ENCODE measurements at places on chromosomes 4 and X. TPM values are rescaled to one million over a fixed set of nuclear protein-coding genes. Genes with fewer than 3 reads are reported as not detected.

The HTN1 gene
- total RNA-seq: not detected

The NPY2R gene
- total RNA-seq: not detected

The SLC7A11 gene
- total RNA-seq: 6.4 TPM

The MAB21L2 gene
- total RNA-seq: not detected

The GPR50 gene
- total RNA-seq: 0.26 TPM

The TMEM35A gene
- total RNA-seq: not detected

The NUDT10 gene
- not detected for total RNA-seq

The RIPPLY1 gene
- not detected for total RNA-seq

The ADGRA3 gene
- total RNA-seq: 41.2 TPM

The GPRIN3 gene
- 0.03 TPM for total RNA-seq

The FOXR2 gene
- not detected for total RNA-seq

The CSAG3 gene
- total RNA-seq: 0.26 TPM

The ATP1B4 gene
- total RNA-seq: not detected

The HAUS3 gene
- 11.2 TPM for total RNA-seq

DNA sequence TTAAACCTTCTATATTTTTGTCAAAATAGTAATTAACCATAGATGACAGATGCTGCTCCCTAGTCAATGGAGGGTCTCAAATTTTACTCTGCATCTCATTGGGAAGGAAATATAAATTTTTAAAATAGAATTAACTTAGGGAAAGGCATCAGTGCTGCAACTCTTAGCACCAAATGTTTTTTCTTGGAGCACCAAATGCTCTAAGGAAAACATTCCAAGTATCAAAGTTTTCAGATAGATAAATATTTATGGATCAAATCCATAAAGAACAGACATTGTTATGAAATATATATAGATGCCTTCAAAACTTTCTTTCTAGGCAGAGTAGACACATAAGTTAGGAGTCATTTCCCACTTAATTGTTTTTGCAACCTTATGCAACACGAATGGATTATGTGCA is 168.7 kb downstream of the ANTXR2 start:
- DNase-seq: no peak

GRCh38 chr4:169128902-169129301 is 118.8 kb upstream of the CBR4 start:
- DNase-seq: no peak

DNA sequence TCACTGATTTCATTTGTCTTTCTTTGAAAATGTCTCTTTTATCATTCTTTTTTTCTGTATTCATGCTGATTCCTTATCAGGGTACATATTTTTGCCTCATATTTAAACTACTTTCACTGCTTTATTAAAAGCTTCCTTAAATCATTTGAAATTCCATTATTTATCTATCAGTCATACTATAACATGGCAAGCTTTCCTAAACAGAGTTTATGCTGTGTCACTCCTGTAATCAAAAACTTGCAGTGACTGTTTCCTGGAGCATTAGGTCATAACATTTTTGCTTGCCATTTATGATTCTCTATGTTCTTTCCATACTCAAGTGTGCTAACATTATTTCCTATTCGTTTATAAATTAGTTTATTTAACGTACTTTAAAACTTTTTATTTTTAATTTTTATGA is 203.7 kb downstream of the BMPR1B start:
- DNase-seq: no peak

GRCh38 chr4:155038459-155038858 is 170.0 kb upstream of the NPY2R start:
- no peak for DNase-seq

- no peak for DNase-seq
Observed at GRCh38 chr4:123954220-123954619, 557.6 kb downstream of the SPRY1 start.

DNA sequence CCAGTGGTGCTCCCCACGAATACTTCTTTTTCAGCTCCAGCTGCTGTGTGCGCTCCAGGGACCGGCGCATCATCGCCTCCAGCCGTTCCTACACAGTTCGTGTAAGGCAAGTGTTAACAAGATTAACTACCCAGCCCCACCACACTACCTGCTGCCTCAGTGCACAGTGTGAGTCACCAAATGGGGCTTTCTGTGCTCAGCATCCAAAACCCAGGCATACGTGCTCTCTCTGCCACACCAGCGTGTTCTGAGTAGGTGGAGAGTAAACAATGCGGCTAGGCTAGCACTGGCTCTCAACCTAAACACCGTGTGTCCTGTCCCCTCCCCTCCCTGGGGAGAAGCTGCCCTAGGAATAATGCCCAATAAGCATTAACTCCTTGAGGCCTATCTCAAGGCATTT is 60.0 kb downstream of the MAP7D2 start:
- no peak for DNase-seq

DNA sequence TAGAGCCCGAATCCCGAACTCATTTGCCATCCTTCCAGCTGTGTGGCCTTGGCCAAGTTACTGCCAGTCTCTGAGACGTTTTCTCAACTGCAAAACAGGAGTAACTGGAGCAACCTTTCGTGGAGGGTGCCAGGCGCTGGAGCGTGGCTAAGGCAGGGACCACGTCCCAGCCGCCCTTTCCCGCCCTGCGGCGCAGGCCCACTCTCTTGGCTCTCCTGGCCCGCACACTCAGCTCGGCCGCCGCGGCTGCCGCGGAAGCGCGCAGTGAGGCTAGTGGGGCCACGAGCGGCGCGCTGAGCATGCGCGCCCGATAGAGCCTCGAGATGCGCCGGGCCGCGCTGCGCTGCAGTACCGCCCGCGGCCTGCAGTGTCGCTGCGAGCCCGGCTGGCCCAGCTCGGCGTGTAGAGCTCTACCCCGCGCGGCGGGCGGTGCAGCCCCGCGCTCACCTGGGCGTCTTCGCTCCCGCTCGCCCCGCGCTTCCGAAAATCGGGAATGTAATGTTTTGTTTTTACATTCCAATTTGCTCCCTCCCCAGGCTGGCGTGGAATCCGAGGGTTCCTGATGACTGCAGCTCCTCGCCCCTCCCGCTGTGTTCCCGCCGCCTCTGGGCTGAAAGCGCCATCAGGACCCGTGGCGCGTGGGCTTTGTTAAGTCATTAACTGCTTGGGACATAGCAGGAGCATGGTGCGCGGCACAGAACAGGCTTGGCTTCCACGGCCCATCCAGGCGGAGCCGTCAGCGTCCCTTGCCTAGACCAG is 4.0 kb upstream of the ZNF518B start:
- DNase-seq: peak; percentile 7

GRCh38 chrX:55056820-55057674 is 17.8 kb upstream of the PAGE2B start:
- DNase-seq: no peak

GRCh38 chr4:150123087-150123486 is 44.8 kb downstream of the DCLK2 start:
- DNase-seq: no peak

GRCh38 chr4:80240976-80241375 is 25.5 kb upstream of the FGF5 start:
- DNase-seq: no peak

DNA sequence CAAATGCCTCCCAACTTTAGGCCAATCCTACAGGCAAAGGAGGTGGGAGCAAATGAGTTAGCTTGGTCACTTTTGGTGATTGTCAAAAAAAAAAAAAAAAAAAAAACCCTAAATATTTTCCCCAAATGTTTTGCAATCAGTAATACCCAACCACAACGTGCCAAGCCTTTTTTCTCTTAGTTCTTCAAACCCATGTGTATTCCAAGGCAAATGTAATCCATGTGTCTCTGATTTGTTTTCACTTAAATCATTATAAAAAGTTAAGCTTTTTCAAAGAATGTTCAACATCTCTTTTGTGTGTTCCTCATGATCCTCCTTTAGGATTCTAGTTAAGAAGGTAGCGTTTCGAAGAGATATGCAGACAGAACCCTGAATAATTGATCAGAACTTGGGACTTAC is 328.4 kb downstream of the PAPSS1 start:
- DNase-seq: no peak

DNA sequence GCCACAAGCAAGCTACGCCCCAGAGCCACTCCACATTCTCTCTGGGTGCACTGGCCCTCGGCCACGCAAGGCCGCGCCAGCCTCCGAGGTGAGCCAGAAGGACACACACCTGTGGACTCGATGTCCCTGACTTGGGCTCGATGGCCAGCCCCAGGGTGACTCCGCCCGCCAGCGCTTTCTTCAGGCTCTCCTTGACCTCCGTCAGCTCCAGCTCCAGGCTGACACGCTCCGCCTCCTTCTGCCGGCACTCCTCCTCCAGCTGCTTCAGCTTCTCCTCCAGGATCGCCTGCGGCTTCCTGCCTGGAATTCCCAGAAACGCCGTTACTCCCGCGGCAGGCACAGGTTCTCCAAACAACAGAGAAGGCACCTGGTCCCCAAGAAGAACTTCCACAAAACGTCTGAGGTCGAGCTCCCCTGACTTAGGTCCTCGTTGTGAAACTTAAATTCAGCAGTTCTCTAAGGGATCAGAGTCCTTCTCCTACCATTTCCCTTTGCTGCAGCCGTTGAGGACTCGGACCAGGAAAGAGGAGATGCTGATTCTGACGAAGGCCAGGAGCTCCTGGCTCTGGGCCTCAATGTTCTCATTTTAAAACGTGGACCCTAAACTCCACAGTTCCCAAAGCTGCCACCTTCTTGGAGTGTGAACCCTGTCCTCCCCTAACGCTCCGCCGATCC is 166.8 kb downstream of the AFAP1 start:
- DNase-seq: no peak

DNA sequence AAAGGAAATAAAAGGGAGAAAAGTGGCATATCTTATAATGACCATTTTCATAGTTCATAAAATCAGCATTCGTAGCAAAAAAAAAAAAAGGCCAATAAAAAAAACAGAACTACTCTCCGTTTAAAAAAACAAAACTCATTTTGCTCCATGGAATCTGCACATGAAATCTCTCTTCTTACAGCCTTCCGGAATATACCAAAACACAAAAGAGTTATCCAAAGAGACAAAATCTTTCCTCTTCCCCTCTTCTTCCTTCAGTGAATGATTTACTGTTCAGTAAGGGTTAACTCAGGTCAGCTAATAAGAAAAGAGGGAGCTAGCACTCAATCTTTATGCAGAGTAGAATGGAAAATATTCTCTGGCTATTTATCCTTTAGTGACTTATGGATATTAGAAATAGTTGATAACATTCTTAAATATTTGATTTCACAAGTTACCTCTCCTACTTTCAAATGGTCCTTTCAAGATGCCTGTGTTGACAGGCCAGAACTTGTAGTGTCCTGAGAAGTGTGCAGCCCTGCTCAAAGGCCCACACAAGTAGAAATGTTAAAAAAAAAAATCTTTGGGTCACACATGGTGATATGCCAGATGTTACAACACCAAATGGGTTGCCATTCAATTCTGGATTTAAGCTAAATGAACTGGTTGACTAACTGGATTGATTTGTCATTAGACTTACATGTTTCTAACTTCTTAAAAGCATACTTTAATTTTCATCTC is 42.1 kb downstream of the PDGFC start:
- no peak for DNase-seq

DNA sequence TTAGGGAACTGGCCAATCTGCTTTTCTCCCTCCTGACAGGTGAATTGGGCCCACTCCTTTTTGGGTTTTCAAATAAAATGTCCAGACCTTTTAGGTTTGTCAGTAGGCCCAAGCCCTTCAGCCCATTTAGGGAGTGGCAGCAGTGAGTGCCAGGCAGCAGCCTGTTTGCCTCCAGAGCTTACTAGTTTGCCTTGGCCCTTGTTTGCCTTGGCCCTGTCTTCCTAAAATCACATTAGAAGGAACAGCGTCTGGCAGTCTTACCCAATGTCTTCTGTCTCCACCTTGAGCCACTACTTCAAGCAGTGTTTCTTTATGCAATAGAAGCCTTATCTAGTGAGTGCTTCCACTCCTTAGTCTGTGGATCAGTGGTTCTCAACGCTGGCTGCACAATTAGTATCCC is 117.1 kb downstream of the TMEM164 start:
- DNase-seq: no peak

GRCh38 chr4:162523171-162523570 is 359.4 kb upstream of the FSTL5 start:
- DNase-seq: no peak

GRCh38 chrX:49934148-49934547 is 11.8 kb downstream of the CLCN5 start:
- no peak for DNase-seq

- DNase-seq: no peak
Observed at GRCh38 chr4:99943904-99944437, 2.4 kb downstream of the DNAJB14 start.

GRCh38 chr4:152165146-152165545 is 370.7 kb downstream of the FBXW7 start:
- no peak for DNase-seq

DNA sequence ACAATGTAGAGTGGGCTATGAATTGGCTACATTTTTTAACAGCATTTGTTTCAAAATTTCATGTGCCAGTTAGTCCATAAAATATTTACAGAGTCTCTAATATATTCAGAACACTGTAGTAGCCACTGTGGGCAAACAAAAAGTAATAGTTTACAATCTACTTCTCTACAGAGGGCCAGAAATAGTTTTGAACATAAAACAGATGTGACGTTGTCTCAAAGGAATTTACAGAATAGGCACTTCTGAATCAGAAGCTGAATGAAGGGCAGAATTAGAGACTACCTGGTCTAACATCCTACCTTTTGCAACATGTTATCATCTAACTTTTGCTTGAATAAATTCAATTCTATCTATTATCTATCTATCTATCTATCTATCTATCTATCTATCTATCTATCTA is 811.9 kb upstream of the EPHA5 start:
- no peak for DNase-seq

GRCh38 chrX:16251782-16252181 is 84.5 kb downstream of the MAGEB17 start:
- no peak for DNase-seq

DNA sequence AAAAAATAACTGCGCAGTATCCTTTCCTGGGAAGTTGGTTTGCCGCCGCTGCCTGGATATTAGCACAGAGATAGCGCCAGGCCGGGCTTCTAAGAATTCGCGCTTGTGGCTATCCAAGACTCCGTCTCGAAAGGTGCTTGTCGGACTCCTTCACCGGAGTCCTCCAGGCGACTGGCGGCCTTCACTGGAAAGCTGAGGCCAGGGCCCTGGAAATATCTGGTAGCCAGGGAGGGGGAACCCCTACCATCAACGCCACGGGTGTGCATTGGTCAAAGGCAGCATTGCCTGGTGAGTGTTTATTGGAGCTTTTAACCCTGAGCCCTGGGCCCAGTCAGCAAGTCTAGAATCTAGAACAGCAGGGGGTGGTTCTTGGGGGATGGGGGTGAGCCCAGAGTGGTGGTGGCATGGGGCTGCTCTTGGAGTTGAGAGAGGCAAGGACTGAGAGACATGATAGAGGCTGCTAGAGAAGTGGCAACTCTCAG is 577 bp upstream of the PIM2 start:
- DNase-seq: no peak

DNA sequence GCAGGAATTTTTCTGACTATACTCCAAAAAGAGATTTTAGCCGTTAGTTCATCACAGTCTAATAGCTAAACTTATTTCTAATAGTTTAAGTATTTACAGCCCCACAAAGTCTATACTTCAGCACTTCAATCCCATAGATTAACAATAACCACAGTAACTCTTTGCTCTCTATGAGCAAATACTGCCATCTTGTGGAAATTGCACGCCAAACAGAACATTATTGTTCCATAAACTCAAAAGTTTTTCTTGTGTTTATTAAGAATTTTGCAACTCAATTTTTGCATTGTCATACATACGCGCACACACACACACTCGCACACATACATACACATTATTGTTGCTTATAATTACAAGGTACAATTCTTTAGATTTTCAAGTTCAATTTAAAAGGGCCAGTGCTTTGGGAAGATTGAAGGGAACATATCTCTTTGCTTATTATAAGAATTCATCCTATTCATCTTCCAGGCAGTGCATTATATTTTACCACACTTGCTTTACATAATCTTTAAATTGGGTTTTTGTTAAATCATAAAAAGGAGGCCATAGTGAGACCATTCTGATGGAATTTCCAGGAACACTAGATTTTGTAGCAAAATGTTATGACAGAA is 63.8 kb upstream of the ATOH1 start:
- DNase-seq: peak; percentile 28

- no peak for DNase-seq
Observed at GRCh38 chr4:128810331-128810870, 901 bp downstream of the JADE1 start.

Data from Panc1 (cell line).